ENCODE measurements at places on chromosomes 1 and 21. TPM values are rescaled to one million over a fixed set of nuclear protein-coding genes. Genes with fewer than 3 reads are reported as not detected.

TMEM269 gene
- total RNA-seq, result not detected

PPIE gene
- total RNA-seq, result 28.2 TPM

SPATA21 gene
- total RNA-seq, result not detected

HES2 gene
- 0.19 TPM for total RNA-seq

GSTM5 gene
- total RNA-seq, result 13.1 TPM

PCNX2 gene
- total RNA-seq, result 6.1 TPM

All from mesenteric fat pad (tissue), 1 donor.